ENCODE measurements at places on chromosomes 13 and 19.
A peak's percentile ranks its signal among the peaks of the same experiment; 100 is the strongest.

DNA sequence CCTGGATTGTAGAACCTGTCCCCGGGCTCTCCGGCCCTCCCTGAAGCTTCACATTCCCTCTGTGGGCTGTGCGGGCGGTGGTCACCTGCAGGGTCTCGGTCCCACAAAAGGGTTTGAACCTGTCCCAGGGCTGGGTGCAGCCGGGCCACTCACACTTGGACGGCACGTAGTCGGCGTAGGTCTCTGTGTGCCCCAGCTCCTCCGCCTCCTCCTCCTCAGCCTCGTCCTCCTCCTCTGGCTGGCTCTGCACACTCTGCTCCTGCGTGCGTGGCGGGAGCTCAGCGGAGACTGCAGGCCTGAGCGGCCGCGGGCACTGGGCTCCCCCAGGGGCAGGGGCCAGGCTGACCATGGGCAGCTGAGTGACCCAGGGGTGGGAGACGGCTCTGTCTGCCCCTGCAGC is 19.6 kb downstream of the GPX4 start:
- DNase-seq: no peak

DNA sequence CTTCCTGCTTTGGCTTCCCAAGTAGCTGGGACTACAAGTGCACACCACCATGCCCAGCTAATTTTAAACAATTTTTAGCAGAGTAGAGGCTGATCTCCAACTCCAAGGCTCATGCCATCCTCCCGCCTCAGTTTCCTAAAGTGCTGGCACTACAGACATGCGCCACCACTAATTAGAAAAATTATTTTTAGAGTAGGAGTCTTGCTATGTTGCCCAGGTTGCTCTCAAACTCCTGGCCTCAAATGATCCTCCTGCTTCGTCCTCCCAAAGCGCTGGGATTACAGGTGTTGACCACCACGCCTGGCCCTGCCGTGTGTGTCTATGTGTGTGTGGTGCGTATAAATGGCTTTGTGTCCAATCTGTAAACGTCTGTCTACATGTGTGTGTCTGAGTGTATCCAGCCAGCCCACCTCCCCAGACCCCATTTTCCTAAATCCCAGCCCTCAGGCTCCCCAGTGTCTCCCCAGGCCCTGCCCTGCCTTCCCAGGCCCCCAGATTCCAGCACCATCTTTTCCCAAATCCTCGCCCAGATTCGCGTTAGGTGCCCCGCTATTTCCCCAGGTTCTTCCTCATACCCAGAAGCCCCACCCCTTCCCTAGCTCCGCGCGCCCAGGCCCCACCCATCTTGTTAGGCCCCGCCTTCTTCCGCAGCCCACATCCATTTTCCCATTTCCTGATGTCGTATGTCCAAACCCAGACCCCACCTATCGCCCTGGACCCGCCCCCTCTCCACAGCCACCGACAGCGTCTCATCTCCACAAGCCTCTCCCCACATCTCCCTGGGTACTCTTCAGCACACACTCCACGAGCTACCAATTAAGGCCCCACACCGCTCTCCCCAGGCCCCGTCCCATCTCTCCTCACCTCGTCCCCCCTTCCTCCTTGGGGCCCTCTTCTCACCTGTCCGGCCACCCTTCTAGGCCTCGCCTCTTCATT is 24.9 kb downstream of the SLC8A2 start:
- DNase-seq: no peak

- no peak for DNase-seq
Observed at GRCh38 chr19:12695997-12696365, 450 bp downstream of the FBXW9 start.

- DNase-seq: no peak
Observed at GRCh38 chr13:94617389-94618000, 15.8 kb downstream of the GPR180 start.

GRCh38 chr13:95784161-95784899 is 107.4 kb downstream of the DNAJC3 start:
- peak; percentile 48 for DNase-seq

GRCh38 chr13:80428349-80429096 is 87.6 kb upstream of the SPRY2 start:
- DNase-seq: no peak

DNA sequence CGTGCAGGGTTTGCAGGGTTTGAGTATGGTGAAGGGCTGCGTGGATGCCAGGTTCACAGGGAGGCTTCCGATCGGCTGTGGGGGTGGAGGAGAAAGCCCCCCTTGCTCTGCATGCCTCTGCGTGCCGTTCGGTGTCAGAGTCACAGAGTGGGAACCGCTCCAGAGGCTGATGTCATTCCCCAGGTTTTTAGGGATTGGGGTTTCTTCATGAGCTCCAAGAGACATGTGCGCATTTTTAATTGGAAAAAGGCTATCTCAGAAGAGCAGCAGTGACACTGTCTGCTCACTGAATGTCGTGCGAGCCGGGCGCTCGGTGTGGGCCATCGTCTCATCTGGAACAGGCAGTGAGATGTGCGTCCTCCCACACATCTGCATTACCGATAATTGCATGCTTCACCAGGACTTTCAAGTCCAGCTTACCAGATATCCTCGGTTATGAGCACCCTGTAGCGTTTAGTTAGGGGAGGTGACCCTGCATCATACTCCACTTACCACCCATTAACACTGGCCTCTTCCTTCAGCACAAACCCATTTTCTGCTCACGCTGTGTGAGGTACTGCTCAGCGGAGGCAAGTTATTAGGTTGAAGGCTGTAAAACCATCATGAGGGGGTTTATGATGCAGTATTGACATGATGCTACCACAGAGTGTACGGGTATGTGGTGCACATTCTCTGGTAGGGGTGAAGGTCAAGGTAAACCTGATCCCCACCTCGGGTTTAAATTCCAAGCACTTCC is 1.7 kb downstream of the MCF2L start:
- DNase-seq: no peak
